Epithelial cell of proximal tubule (primary cell): ENCODE measurements at places on chromosomes 1 and 21.

GRCh38 chr1:55536545-55536865 is 321.3 kb upstream of the USP24 start:
- no peak for DNase-seq

GRCh38 chr21:43268086-43268803 is 99.4 kb downstream of the CRYAA start:
- DNase-seq: no peak

DNA sequence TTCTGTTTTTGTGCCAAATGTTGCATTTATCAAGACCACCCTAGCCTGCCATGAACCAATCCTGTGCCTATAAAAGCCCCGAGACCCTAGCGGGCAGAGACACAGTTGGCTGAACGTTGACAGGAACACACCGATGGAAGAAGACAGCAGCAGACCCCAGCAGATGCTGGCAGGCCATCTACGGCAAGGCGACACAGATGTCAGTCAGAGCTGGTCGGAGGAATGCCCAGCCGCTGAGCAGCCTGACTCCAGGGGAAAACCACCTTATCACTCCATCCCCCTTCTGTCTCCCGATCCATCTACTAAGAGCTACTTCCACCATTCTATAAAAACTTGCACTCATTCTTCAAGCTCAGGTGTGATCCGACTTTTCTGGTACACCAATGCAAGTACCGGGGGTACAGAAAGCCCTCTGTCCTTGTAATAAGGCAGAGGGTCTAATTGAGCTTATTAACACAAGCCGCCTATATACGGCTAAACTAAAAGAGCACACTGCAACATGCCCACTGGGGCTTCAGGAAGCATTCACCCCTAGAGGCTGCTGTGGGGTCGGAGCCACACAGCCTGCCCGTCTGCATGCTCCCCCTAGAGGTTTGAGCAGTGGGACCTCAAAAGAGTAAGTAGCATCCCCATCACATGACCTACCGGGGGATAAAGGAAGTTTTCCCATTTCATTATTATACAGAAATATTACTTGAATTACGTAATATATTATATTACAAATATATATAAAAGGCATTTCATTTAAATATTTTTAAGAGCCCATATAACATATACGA is 1156.3 kb upstream of the B3GALT2 start:
- no peak for DNase-seq

DNA sequence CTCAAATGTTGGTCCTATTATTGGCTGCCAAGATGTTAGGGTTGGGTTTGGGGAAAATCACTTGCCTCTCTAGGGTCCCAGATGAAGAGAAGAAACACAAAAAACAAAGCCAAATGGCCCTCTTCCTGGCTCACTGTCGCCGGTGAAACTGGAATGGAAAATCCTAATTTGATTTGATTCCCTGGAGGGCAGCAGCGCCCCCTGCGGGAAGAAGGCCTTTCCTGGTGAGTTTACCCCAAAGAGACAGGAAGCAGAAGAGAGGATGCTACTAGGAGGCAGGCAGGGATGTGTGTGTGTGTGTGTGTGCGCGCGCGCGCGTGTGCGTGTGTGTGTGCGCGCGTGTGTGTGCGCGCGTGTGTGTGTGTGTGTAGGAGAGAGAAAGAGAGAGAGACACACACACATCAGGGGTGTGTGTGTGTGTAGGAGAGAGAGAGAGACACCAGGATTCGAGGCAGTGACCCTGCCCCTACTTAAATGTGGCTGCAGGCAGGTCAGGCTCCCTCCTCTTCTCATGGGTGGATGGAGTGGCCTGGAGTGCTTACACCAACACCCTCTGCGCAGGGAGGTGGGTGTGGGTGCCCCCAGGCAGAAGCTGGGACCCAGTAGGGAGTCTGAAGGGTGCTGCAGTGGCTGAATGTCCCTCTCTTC is 3.1 kb upstream of the SELENON start:
- DNase-seq: no peak

DNA sequence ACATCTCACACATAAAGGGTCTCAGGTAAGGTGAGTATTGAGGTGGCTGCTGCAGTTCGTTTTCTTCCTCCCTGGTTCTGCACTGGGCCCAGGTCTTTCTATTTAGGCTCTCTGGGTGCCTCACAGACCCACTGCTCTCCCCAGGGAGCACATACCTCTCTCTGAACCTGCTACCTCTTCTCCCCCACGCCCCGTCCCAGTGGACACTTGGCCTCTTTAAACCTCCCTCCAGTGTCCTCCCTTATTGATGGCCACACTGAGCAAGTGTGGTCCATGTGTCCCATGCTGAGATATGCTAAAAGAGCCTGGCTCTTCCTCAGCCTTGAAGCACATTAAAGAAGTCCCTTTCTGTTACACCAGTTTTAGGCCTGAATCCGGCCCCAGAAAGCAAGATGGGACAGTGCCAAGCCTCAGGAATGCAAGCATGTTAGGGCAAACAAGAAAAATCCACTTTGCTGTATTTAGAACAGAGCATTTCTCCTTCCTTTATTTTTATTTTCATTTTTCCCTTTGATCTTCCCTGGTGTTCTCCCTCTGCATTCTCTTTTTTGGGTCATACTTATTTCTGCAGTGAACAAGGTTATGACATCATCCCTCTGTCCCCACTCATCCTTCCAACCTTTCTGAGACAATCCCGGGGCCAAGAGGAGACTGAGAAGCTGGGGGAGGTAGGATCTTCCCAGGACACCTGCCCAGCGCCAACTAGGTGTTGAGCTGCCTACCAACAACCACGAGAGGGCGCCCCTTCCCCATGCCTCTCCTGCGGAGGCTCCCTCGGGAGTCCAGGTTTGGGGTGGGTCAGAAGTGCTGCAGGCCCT is 5.0 kb upstream of the CHI3L2 start:
- no peak for DNase-seq

DNA sequence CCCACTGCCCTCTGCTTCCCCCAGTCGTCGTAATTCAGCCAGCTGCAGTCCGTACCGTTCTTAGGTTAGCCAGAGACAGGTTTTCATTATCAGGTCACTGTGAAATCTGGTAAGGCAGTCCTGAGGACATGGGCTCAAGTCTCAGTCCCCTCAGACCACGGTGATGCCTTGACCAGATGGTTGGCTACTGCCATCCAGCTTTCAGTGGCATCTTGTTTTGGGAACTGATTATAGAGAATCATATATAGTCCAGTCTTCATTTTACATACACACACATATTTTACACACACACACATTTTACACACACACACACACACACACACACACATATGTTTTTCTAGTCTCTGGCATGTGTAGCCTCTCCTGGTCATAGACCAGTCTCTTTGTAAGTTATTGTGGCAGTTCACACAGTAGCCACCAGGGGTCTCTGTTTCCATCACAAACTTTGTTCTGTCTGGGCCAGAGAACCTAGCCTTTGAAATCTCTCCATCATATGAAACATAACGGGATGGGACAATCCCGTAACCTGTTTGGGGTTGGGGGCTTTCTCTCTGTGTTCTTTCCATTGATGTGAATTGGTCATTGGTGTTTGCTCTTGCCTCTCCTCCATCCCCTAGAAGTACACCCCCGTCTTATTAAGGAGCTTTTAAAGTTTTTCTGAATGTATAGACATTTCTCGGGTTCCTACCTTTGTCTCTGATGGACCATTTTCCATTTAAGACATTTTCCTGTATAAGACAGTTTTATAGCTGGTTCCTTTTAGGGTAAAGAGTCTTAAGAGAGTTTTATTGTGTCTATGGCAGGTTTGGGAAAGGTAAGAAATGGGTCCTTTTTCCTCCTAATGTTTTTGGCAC is 8.4 kb upstream of the IKBKE start:
- DNase-seq: no peak

DNA sequence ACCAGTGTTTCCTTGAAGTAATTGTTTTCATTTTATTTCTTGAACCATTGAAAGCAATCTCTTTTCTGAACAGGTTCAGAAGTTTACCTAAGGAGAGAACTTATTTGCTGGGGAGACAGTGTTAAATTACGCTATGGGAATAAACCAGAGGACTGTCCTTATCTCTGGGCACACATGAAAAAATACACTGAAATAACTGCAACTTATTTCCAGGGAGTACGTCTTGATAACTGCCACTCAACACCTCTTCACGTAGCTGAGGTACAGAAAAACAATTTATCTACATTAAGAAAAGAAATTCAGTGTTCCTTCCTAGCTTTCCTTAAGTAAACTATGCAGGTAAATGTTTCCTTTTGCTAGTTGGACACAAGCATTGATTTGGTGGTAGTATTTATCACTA is 27.4 kb downstream of the AGL start:
- DNase-seq: no peak

DNA sequence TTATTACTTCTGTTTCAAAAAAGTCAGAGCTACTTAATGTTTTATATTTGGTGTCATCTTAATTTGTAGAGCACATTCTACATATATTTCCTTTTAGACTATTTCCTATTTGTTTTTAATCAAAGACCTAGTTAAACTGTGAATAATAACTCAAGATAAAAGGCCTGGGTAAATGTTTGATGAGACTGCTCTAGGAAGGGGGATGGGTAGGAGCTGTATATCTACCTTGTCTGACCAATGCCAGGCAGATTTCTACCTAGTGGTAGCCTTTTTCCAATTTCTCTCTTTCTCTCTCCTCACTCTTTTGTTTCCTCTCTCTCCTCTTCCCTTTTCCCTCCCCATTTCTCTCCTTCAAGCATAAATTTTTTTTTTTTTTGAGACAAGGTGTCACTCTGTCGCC is 31.9 kb upstream of the IVNS1ABP start:
- DNase-seq: no peak
